Hepatocyte (in vitro differentiated cells): ENCODE measurements at places on chromosomes 2 and 18. TPM values are rescaled to one million over a fixed set of nuclear protein-coding genes. Genes with fewer than 3 reads are reported as not detected.

DNA sequence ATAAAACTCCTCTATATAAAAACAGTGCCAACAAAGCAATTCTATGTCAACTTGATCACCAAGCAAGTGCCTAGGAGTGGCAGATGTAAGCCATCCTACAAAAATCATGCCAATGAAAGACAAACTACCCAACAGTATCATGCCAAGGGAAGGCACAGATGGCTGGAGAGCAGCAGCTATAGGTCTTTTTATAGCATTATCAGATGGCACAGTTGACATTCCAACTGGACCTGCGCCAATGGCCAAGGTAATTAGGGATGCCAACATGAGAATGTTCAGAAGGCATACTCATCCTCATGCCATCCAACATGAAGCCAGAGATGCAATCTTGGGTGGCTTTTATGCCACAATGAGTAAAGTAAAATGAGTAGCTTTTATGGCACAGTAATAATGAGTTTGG lies 237.3 kb downstream of the OTX1 start:
- no peaks in the 10 kb centered on the region for H3K27me3 ChIP-seq
- no peak overlapping the region for H3K4me3 ChIP-seq
- H3K4me1 ChIP-seq: no peaks in the 10 kb centered on the region
- no peak for DNase-seq
- no peaks in the 10 kb centered on the region for H3K36me3 ChIP-seq
- H3K27ac ChIP-seq: no peak overlapping the region

- H3K27ac ChIP-seq: no peak overlapping the region
- H3K4me1 ChIP-seq: no peaks in the 10 kb centered on the region
- peaks cover 3% of the 10 kb centered on the region for H3K27me3 ChIP-seq
- no peaks in the 10 kb centered on the region for H3K36me3 ChIP-seq
- H3K4me3 ChIP-seq: no peak overlapping the region
Measured at GRCh38 chr2:129008055-129008880, 689.6 kb upstream of the HS6ST1 start.

- H3K36me3 ChIP-seq: no peaks in the 10 kb centered on the region
- no peaks in the 10 kb centered on the region for H3K4me1 ChIP-seq
- DNase-seq: no peak
- no peaks in the 10 kb centered on the region for H3K27me3 ChIP-seq
- H3K4me3 ChIP-seq: no peak overlapping the region
- no peak overlapping the region for H3K27ac ChIP-seq
Measured at GRCh38 chr2:29876374-29876773, 45.0 kb downstream of the ALK start.

DNA sequence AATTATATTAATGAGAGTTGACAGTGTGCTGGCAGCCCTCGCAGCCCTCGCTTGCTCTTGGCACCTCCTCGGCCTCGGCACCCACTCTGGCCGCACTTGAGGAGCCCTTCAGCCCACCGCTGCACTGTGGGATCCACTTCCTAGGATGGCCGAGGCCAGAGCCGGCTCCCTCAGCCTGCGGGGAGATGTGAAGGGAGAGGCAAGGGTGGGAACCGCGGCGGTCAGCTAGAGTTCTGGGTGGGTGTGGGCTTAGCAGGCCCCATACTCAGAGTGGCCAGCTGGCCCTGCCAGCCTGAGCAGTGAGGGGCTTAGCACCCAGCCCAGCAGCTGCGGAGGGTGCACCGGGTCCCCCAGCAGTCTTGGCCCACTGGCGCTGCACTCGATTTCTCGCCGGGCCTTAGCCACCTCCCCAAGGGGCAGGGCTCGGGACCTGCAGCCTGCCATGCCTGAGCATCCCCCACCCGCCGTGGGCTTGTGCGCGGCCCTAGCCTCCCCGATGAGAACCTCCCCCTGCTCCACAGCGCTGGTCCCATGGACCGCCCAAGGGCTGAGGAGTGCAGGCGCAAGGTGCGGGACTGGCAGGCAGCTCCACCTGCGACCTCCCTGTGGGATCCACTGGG lies 68.2 kb upstream of the LRRTM4 start:
- H3K4me1 ChIP-seq: no peaks in the 10 kb centered on the region
- no peak overlapping the region for H3K4me3 ChIP-seq
- no peak for DNase-seq

DNA sequence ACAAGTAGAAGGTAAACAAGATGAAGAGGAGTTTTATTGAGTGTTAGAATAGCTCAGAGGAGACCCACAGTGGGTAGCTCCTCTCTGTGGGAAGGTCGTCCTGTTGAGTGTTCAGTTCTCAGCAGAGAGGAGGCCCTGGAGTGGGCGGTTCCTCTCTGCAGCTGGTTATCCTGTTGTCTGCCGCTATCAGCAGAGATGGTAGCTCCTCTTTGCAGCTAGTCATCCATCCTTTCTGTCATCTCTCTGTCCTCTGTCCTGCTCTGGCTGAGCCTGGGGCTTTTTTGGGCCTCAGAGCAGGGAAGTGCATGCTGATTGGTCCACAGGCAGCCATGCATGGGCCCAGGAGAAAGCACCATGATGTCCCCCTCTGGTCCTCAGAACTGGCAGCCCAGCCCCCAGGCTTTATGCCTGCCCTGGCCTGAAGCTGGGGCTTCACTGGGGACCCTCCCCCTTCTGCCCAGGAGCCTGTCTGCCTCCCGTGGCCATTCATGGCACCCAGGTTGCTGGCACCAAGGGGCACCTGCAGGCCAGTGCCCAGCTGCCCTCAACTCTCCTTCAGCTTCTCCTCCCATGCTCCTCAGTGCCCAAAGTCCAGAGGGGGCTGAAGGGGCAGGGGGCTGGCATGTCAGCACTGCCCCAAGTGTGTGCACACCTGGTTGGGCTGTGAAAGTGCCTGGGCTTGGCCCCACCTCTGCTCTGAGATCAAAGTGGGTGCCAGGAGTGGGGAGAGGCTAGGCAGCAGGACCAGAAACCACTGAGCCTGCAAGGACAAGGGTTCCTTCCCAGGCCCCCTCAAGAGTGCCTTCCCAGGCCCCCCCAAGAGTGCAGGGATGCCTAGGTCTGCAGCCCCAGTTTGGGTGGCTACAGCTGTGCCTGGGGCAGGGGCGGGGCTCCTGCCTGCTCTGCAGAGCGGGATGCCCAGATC lies 98.7 kb downstream of the TWIST2 start:
- DNase-seq: no peak
- H3K4me3 ChIP-seq: no peak overlapping the region
- H3K27ac ChIP-seq: no peak overlapping the region
- H3K27me3 ChIP-seq: no peaks in the 10 kb centered on the region
- no peaks in the 10 kb centered on the region for H3K36me3 ChIP-seq

GRCh38 chr2:48395658-48396057 lies 134.3 kb upstream of the STON1 start:
- no peak for DNase-seq
- no peaks in the 10 kb centered on the region for H3K27me3 ChIP-seq
- no peak overlapping the region for H3K4me3 ChIP-seq
- no peaks in the 10 kb centered on the region for H3K36me3 ChIP-seq
- no peak overlapping the region for H3K27ac ChIP-seq
- H3K4me1 ChIP-seq: no peaks in the 10 kb centered on the region

LTBP1 gene
- 60.9 and 68.9 TPM in 2 replicates for total RNA-seq

ABCG5 gene
- total RNA-seq: 3.8 and 5.4 TPM in 2 replicates
